ENCODE measurements at places on chromosomes 11 and 22.
A peak's percentile ranks its signal among the peaks of the same experiment; 100 is the strongest.

DNA sequence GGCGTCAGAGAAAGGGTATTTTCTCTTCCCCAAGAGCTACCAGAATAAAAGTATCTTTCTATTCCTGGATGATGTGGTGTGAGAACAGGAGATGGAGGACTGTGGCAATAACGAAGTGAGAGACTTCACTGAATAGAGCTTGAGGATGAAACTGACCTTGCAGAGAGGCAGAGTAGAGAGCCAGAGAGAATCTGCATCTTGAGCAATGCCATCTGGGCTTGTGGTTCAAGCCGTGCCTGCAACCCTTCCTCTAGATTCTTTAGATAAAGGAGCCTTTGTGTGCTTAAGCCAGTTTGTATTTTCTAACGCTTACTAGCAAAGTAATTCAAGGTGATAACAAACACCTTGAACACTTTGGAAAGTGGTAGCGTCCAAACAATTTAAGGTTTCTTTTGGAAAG is 2.2 kb downstream of the ME3 start:
- DNase-seq = no peak

DNA sequence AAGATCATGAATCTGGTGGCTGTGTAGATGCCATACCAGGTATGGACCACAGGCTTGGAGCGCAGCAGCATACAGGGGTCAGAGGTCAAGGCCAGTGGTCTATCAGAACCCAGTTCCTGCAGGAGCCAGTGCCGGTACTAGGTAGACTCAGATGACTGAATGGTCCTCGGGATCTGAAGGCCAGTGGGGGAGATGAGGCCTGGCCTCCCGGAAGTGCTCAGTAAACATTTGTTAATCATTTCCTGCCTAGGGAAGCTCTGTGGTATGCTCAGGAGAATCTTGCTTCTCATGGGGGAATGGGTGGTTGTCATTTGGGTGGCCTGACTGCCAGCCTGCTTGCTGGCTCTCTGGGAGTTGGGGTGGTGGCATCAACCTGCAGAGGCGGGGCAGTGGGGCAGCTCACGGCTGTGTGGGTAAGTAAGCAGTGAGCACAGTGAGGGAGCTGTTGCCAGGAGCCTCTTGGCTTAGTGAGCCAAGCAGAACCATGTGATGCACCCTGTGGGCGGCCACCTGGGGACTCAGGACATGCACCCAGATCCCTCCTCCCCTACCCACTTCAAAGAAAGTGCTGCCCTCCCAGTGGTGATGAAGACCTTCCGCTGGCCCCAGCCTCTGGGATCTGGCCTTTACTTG is 33.0 kb downstream of the PTPRJ start:
- peak; percentile 74 for DNase-seq

DNA sequence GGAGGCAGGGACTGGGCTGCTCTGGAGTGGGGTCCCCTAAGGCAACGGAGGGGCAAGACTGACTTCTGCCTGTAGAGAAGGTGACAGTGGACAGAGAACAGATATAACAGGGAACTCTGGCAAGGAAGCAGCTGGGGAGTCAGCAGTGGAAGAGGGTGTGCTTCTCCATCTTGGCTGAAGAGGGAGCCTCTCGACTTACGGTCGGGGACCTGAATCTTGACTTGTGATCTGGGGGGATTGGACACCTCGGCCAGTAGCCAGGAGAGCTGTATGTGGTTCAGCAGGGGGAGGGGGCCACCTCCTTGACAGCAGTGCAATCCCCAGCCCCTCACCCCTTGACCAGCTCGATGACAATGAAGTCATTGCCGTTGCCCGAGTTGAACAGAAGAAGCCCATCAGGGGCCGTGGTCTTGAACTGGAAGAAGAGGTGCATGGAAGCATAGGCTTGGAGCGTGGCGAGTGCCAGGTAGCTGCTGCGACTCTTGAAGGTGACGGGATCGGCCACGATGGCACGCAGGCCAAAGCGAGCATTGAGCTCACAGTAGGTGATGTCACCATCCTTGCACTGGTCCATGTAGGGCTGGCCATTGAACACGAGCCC is 60.0 kb downstream of the SLC22A12 start:
- peak; percentile 75 for DNase-seq

- DNase-seq = peak; percentile 89
Measured at GRCh38 chr11:33040862-33041453, 1.6 kb downstream of the TCP11L1 start.

DNA sequence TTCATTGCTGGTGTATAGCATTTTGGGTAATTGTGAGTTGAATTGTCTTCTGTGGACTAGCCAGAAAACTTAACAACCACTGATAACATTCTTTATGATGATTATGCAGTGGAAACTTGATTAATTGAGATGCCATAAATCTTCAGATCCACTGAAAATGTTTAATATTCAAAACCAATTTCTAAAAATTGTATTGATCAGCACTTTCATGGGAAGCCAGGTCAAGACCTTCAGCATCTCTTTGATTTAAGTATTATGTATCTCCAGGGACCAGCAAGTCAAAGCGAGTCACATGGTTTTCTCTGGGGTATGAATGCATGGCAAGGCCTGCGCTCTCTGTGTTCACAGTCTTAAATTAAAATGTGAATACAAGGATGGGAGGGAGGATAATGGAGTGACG is 596.9 kb downstream of the OPCML start:
- DNase-seq = no peak

DNA sequence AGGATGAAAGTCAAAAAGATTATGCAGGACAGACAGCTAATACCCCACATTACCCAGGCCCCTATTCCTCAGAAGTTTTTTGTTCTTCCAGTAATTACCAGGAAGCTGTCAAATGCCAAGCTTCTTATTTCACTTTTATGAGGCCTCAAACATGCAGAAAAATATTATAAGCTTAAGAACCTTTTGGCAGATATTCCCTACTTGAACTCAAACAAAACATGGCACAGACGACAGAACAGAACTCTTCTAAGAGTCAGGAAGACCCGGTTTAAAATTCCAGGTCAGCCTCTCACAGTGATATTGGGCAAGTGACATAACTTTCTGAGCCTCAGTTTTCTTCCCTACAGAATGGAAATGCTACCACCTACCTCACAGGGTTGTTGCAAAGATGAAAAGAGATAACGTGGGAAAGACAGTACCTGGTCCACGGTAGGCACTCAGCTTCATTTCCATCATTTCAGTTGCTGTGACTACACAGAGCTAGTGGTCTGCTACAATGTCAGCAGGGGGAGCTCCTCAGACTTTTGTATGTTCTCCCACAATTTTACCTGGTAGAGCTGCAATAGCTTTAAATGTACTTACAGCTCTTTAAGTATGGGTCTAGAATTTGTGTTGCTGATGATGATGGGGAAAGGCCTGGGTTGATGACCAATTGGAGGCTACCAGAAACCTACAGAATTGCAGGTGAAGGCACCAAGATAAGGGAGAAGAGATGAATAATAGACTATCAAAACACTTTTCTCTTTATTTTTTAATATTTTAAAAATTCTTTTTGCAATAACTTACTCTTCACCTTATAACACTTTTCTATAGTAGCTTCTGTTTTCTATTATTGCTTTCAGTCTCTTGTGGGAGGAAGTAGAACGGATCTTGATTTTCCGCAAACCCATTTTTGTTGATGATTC is 98.3 kb upstream of the CHRM4 start:
- peak; percentile 84 for DNase-seq

GRCh38 chr11:125072218-125072960 is 9.3 kb downstream of the SLC37A2 start:
- peak; percentile 89 for DNase-seq

- DNase-seq = no peak
Measured at GRCh38 chr11:116990061-116990473, 108.2 kb downstream of the SIK3 start.

DNA sequence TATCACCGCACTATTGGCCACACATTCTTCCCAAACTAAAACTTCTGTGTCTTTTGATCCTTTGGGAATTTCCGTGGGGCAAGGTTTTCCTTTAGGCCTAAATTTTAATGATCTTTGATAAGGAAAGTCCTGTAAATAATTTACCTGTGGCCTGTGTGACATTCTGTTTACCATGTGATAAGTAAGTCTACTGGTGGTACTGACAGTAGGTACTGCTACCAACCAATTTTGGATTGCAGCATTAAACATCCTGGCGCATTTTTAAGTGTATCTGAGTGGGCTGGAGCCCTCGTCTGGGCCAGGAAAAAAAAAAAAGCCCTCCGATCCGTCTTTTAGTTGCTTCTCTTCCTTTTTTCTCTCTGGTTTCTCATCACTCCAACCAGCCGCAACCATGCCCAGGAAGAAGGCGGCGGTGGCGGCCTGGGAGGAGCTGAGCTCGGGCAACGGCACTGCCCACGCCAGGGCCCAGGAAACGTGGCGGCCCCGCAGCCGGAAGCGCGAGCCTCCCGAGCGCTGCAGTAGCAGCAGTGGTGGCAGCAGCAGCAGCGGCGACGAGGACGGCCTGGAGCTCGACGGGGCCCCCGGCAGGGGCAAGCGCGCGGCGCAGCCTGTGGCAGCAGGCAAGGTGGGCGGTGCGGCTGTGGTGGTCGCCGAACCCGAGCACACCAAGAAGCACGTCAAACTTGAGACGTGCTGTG is 33.6 kb downstream of the ASRGL1 start:
- DNase-seq = no peak

DNA sequence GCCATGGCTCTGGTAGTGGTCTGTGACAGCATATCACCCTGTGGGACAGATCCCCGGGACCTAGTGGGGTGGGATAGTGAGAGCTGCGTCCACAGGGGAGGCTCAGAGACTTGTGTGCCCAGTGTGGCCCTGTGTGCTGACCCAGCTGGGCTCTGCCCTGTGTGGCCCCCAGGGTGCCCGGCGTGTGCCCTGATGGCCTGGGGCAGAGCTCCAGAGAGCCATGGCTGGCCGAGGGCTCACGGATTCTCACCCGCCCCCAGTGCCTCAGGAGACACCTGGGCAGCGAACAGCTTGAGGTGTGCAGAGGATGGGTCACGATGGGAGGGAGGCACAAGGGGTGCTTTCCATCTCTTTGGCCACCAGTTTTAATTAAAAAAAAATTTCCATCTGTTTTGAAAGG is 11.8 kb downstream of the LRP5 start:
- DNase-seq = no peak

DNA sequence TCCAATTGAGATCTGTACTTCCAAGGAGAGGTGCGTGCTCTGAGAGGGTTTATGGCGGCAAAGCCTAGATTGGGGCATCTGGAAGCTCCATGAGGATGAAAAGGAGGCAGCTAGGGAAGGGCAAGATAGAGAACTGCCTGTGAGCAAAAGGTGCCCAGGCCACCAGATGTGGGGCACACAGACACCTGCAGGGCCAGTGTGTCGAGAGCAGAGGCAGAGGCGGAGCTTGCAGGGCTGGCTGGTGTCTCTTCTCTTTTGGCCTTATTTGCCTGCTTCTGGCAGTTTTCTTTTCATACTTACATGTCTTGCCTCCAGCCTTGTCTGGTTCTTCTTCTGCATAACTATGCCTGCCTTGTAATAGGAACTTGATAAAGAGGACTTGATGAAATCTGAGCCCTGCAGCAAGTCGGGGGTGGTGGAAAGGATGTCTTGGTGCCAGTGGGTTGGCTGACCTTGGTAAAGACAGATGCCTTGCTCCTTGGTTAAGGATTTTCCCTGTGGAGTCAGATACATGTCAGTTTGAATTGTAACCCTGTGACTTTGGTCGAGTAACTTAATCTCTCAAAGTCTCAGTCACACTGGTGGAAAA is 680.3 kb downstream of the NTM start:
- DNase-seq = no peak

DNA sequence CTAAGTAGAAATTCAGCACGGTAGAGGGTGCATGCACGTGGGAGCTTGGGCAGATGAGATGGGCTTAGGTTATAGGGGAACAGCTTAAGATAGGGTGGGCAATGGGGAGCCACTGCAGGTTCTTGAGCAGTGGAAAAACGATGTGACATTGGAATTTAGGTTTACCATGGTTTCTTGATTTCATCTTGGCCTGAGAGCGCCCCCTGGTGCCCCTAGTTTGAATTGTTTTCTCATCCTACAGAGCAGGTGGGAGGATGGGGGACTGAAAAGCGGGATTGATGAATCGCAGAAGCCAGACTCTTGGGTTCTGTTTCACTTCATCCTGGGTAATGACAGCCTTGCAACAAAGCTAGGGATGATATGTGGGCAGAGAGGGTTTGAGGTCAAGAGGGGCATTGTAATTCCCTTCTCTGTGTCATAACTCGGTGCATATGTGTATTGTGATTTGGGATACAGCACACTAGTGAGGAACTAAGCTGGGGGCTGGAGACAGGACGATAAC is 6.7 kb upstream of the MCAM start:
- peak; percentile 83 for DNase-seq

DNA sequence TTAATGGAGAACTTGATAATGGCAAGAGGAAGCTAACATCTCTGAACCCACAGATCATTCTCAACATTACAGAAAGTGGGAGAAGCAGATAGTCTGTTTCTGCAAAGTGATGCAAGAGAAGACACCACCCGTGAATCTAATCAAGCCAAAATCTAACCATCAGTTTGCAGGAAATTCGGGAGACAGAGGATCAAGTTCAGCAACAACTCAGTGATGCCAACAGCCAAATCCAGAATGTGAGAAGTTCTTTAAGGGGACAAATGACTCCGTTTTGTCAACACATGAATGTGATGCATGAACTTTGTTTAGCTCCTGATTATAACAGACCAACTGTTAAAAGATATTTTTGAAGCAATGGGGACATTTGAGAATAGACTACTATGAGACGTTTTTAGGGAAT is 95.2 kb upstream of the LDLRAD3 start:
- DNase-seq = no peak

DNA sequence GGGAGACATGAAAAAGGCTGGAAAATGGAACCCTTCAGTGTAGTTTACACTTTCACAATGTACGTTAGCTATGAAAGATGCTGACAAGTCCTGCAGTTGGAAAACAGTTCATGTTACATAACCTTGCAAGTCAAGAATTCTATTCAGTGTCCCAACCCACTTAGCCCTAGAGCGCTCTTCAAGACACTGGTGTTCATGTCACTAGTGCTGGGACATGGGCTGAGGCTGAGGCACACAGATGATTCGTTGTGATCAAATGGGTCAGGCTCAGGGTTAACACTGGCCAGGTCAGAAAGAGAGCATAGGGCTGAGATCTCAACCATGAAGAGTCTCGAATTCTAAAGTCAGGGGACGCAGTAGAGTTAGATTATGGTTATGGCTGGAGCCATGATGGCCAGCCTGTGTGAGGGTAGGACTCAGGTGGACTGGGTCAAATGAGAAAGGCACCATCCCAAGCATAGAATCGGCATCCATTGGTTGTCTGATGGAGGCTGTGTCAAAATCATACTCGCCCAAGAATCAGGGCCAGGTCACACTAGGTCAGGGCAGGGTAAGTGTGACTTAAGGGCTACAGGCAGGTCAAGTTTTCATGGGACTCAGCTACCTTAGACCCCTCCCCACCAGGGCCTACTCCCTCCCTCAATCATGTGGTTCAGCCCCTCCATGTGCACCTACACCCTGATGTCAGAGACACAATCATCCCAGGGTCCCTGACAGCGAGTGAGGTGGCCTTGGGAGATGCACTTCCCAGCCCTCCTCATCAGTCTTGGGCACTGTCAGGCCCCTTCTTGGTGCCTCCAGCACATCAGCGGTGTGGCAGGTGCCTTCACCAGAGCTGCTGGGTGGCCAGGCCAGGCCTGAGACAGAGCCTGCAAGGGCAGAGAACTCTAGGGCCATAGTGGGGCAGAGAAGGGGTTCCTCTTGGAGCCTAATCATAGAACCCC is 20.2 kb downstream of the IGLL5 start:
- DNase-seq = no peak

Measured in Karpas-422 (cell line).